ENCODE measurements at places on chromosomes 2 and 18.

- ATAC-seq = peak; percentile 59
These were observed 85.3 kb upstream of the KLF7 start for GRCh38 chr2:207251022-207251421.

DNA sequence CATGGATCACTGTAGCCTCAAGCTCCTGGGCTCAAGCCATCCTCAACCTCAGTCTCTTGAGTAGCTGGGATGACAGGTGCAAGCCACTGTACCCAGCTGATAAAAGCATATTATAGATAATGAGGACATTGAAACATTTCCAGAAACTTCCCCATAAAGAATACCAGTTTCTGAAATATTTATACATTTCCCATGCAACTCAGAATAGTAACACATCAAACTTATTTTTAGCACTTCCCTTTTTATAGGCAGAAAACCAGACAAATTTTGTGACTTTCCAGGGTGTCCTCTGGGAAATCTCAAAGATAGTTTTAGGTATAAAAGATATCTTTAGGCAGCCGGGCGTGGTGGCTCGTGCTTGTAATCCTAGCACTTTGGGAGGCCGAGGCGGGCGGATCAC is 25.1 kb upstream of the DPYSL5 start:
- no peak for ATAC-seq

- ATAC-seq = no peak
These were observed 23.3 kb downstream of the CYP26B1 start for GRCh38 chr2:72124376-72124775.

- ATAC-seq = no peak
These were observed 168.1 kb upstream of the RMP24 start for GRCh38 chr18:35804377-35804776.

- peak; percentile 32 for ATAC-seq
These were observed 133.7 kb downstream of the COMMD1 start for GRCh38 chr2:62038975-62039771.

- ATAC-seq = peak; percentile 70
These were observed 104.8 kb downstream of the TANC1 start for GRCh38 chr2:159073256-159073655.

DNA sequence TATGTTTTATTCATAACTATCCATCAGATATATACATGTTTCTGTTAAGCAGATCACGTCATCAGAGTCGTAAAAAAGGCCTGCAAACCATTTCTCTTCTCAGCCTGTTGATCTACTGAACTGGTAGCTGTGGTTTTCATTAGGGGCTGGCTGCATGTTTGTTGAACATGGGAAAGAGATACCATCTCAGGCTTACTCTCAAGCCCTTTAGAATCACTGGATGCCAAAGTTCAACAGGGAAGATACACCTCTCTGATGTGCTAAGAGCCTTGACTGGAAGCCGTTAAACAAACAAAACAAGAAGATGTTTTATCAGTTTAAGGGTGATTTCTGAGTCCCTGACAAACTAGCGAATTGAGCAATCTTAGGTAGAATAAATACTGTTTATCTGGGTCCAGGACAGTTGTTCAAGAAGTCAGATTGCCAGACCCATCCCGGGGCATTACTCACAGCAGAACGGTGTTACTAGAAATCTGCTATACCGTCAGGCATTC is 94.5 kb upstream of the LMAN1 start:
- ATAC-seq = no peak

DNA sequence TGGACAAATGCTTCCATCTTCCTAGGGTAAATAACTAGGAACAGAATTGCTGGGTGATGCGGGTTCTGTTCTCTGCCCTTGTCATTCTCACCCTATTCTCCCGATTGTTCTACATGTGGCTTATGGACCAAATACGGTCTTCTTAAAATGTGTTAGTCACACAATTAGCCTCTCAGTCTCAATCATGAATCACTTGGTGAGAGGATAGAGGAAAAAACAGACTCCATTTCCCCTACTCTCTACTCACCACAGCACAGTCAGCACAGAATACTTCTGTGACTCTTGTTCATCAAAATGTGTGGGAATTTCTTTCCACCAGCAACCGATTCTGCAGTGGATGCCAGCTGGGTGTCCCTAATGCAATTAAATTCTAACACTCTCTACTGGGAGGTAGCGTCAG is 125.2 kb downstream of the SH3BP4 start:
- ATAC-seq = no peak

GRCh38 chr18:55491616-55492015 is 96.4 kb downstream of the TCF4 start:
- no peak for ATAC-seq

- ATAC-seq = no peak
These were observed 56.4 kb downstream of the TTC32 start for GRCh38 chr2:19845323-19845920.

GRCh38 chr2:193885419-193885818 is 1690.7 kb upstream of the TMEFF2 start:
- no peak for ATAC-seq

GRCh38 chr2:218732761-218733158 is 22.1 kb downstream of the TTLL4 start:
- ATAC-seq = no peak

DNA sequence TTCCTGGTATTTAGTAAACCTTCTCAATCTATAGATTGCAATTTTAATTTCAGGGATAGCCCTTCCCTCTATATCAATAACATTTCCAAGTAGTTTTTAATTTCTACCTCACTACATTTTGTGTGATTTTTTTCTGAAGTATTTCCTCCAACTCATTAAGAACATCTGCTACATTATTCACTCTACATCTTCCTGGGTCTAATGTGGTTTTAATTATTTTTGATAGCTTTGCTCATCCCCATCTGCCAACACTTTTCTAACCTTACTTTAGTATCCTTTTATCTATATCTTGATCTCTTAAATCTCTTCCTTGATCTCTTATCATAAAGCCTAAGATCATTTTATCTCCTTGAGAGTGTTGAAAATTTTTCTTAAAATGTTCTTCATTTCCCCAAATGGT is 278.3 kb upstream of the CYP26B1 start:
- no peak for ATAC-seq

DNA sequence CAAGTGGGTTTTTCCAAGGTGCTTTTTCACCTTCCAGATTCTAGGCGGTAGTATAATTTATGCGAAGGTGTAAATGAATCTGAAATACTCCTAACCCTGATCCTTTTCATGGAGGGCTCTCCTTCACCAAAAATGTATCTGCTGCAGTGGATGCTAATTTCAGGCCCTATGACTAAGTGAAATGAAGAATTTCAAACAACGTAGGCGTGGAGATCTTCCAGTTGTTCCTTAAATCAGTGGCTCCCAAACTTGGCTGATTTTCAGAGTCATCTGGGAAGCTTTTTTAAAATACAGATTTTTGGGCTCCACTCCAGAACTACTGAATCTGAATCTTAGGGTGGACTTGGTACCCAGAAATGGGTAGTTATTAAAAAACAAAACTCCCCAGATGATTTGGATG is 5.5 kb downstream of the GCKR start:
- ATAC-seq = no peak

- no peak for ATAC-seq
These were observed 143.4 kb downstream of the NR4A2 start for GRCh38 chr2:156189143-156189542.

- ATAC-seq = no peak
These were observed 48.6 kb downstream of the LINC00305 start for GRCh38 chr18:64100116-64100922.

- ATAC-seq = no peak
These were observed 85.4 kb upstream of the ALPP start for GRCh38 chr2:232293191-232293590.

DNA sequence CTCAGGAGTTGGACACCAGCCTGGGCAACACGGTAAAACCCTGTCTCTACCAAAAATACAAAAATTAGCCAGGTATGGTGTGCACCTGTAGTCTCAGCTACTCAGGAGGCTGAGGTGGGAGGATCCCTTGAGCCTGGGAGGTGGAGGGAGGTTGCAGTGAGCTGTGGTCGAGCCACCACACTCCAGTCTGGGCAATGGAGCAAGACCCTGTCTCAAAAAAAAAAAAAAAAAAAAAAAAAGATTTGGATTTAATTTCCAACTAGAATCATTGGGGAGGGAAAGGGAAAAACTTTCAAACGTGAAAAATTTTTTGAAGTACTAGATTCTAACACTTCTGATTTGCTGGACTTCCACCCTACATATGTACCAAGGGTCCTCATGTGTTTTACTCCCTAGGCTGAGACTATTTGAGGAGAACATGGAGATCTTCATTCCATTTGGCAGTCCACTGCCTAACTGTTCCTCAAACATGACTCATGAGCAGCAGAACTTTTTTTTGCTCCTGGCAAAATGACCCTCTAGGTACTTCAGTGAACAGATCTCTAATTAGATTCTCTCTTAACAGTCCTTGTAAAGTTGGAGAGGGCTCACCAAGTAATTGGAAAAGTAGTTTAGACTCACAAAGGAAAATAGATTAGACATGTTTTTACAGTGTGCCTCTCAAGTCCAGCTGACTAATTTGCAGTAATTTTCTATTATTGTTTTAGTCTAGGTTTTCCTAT is 267.6 kb downstream of the METTL4 start:
- ATAC-seq = no peak

GRCh38 chr2:66346231-66346664 is 88.7 kb upstream of the MEIS1 start:
- peak; percentile 98 for ATAC-seq

GRCh38 chr2:43429369-43429768 is 166.5 kb downstream of the THADA start:
- no peak for ATAC-seq

DNA sequence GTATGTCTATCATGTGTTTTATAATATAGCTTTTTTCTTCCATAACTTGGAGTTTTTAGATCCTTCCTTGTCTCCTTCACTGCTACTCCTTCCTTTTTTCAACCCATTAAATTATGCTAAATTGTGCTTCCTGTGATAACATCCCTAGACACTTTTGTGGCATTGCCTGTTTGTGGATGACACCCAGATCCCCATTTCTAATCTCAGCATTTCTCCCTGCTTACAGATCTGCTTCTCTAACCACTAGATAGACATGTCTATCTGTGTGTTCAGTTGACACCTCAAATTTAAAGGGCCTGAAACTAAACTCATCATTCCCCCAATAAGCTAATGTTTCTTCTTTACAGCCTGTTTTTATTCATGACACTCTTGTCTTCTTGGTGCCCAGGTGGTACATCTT is 244.8 kb downstream of the BABAM2 start:
- ATAC-seq = no peak

- ATAC-seq = no peak
These were observed 122.2 kb upstream of the ARHGAP28 start for GRCh38 chr18:6607343-6607742.

- no peak for ATAC-seq
These were observed 85.2 kb upstream of the FN1 start for GRCh38 chr2:215521031-215521430.

All from esophagus mucosa (tissue), 1 donor.